M059J (cell line): ENCODE measurements at places on chromosomes 16 and 17.

- DNase-seq = no peak
Observed at GRCh38 chr16:87351320-87351698, 32.3 kb downstream of the FBXO31 start.

DNA sequence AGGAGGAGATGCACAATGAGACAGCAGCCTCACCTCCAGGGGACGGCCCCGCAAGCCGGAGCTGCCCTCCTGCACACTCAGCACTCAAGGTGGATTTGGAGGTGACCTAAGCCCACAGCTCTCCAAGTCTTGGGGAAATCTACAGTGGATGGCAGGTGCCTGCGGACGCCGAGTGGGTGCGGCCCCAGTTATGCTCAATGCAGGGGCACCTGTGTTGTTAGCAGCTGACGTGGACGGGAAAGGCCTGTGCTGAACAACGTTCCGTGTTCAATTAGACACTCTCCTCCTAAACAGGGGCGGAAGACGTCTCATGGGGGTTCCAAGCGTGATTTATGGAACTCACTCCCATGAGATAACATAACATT is 22.0 kb upstream of the METRNL start:
- DNase-seq = no peak

DNA sequence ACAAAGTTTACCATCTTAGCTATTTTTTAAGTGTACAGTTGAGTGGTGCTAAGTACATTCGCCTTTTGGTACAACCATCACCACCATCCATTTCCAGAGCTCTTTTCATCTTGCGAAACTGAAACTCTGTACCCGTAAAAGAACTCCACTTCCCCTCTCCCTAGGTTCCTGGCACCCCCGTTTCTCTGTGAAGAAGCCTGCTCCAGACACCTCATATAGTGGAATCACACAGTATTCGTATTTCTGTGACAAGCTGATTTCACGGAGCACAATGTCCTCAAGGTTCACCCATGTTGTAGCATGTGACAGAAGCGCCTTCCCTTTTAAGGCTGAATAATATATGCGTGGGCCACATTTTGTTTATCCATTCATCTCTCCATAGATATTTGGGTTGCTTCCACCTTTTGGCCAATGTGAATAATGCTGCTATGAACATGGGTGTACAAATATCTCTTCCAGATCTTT is 54.2 kb upstream of the MAP3K14 start:
- peak; percentile 57 for DNase-seq

GRCh38 chr16:85588562-85589503 is 24.3 kb upstream of the GSE1 start:
- DNase-seq = no peak

GRCh38 chr17:79305768-79306423 is 231.3 kb downstream of the ENGASE start:
- DNase-seq = no peak

DNA sequence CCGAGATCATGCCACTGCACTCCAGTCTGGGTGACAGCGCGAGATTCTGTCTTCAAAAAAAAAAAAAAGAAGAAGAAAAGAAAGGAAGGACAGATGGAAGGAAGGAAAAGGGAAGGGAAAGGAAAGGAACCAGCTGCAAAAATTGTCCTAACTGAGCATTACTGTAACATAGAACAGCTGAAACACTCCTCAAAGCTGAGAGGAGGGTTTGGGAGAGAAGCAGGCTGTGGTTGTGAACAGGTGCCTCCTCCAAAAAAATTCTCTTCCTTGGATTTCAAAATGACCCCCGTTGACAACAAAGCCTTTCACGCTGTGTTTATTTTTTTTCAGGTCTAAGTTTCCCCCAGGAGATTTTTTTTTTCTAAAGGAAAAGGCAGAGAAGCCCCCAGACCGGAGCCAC is 541.4 kb downstream of the WWOX start:
- DNase-seq = no peak

- peak; percentile 51 for DNase-seq
Observed at GRCh38 chr16:88383401-88384221, 852 bp downstream of the ZNF469 start.

DNA sequence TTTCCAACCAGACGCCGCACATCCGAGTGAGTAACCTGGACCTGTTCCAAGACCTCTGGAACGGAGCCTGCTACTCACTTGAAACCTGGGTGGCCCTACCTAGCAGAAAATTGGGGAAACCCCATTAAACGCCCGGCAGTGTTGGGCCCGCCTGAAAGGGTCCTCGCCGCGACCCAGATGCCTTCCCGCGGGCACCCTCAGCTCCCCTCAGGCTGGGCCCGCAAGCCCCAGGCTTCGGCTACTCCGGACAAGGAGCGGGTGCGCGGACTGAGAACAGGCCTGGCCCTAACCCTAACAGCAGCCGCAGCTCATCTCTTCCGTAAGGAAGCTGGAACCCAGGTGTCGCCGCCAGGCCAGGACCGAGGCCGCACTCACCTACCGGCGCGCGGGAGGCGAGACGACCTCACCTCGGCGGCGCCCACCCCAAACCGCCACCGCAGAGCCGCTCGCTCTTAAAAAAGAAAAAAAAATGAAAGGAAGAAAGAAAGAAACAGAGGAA is 344 bp downstream of the PSME3IP1 start:
- peak; percentile 80 for DNase-seq

DNA sequence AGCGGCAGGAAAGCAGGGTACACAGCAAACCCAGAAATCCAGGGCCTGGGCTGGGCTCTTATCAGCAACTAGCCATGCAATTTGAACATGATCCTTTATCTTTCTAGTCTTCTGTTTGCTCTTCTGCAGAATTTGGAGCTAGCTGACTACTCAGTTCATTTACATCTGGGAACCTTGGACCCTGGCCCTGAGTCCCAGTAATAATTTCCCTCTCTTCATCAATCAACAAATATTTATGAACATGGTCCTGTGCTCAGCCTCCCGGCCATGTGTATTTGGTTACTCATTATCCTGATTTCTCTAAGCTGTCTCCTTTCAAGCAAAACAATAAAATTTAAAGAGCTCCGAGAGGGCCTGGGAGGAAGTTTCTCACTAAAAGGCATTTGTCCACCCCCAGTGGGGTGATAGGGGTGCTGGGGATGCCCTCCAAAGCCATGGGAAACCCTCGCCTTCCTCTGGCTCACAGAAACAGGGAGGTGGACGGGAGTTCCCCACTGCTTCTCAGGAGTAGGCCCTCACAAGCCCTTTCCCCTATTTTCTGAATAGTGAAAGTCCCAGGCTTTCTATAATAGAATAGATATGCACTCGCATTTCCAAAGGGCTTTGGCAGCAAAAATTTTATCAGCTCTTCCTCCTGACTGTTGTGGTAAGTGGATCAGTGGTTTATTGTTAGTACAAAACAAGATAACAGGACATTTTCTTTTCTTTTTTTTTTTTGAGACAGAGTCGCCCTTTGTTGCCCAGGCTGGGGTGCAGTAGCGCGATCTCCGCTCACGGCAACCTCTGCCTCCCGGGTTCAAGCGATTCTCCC is 6.9 kb upstream of the WDR59 start:
- no peak for DNase-seq

GRCh38 chr17:19933221-19933620 is 44.4 kb downstream of the AKAP10 start:
- peak; percentile 21 for DNase-seq

- no peak for DNase-seq
Observed at GRCh38 chr16:54268340-54268739, 18.2 kb downstream of the IRX3 start.

DNA sequence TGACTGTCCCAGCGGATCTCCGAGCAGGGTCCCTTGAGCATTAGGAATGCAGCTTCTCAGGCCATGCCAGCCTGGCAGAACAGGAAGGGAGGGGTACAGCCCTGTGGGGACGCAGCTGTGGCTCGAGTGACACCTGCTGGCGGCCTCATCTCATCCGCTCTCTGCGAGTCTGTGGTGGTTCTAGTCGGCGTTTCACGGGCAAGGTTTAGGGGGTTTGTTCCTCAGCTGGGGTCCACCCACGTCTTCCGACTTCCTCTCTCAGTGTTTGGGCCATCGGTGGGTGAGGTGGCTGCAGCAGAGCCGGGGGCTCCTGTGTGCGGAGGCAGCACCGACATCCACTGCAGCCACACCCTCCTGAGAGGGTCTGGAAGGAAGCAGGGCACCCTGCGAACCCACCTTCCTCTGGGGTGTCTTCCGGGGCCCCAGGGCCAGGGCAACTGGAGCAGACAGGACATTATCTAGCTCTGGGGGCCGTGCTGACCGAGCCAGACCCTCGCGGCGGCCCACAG is 33.3 kb downstream of the JPH3 start:
- DNase-seq = peak; percentile 51

DNA sequence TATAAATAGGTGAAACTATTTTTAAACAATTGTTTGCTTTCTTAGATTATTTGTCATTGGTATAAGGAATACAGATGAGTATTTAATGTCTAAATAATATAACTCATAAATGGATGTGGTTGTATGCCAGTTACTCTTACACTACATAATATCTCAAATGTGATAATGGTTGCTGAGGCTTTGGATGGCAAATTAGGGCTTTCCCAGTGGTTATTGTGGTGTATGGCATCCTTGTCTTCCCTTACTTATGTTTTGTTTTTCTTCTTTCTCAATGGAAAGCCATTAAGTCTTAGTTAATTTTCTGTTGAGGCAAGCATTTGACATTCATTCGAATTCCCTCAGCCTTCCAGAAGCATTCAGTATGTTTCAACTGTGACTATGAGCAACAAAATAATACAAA is 10.5 kb downstream of the OMG start:
- no peak for DNase-seq

DNA sequence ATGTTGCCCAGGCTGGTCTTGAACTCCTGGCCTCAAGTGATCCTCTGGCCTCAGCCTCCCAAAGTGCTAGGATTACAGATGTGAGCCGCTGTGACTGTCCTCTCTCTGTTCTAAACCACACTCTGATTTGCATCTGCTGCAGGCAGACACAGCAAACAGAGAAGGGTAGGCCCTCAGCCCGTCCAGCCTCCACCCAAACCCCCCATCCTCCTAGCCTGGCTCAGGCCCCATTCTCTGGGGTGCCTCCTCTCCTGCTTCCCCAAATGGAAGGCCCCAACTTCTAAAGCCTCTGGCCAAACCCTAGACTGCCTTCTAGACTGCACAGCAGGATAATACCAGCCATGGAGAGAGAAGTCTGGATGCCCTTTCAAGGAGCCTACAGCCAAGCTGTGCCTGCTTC is 4.1 kb upstream of the GFAP start:
- DNase-seq = no peak

- no peak for DNase-seq
Observed at GRCh38 chr17:38885044-38885727, 15.3 kb downstream of the LASP1 start.

GRCh38 chr17:80465327-80465974 is 11.0 kb downstream of the NPTX1 start:
- DNase-seq = no peak

DNA sequence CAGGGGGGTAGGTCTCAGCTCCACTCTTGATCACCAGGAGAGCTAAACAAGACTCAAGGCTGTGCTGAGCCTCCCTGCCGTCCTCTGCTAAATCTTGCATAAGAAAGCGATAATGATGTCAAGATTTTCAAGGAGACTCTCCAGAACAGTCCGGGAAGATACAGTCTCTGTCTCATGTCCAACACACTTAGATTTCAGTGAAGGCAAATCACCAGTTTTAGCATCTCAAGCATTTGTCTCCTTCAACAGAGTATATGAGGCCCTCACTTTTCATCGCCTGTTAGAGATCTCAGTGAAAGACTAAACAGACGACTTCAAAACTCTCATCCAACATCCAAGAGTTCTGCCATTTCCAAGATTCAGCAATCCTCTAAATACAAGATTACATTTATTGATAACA is 13.6 kb downstream of the CDYL2 start:
- no peak for DNase-seq

DNA sequence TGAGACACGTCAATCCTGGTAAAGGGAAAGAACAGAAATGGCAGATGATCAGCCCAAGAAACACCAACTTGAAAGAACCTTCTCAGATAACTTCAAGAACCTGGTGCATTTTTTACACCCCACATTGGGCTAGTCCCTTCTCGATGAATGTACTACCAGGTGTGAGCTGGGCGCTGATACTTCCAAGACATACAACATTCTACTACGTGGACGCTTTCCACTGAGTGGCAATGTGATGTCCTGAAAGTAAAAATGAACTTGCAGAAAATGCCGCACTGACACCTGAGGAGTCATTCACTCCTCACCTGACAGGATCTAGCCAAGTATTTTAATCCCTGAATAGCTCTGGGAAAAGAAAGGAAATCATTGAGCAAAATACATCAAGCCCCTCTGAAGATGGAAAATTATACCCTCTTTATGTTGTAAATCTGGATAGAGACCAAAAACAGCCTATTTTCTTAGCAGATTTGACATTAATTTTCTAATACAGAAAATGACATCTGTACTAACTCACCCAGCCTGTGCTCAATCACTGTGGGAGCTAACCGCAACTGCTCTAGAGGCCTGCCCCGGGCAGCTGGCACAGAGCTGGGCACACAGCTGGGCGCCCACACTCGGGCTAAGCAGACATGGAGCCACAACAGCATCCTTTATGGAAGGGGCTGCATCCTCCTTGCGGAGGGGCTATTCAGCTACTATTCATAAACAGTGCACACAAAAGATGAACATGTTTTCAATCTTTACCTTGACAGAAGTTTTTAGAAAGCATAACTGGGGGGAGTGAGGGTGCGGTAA is 16.2 kb downstream of the SNN start:
- no peak for DNase-seq

GRCh38 chr16:27410761-27411160 is 8.8 kb downstream of the IL21R start:
- DNase-seq = no peak

GRCh38 chr17:7294614-7295153 is at the start of gene YBX2:
TSS of gene YBX2 (minus strand) at chr17:7294639. CDS start at chr17:7294500, 139 bp downstream.
- DNase-seq = peak; percentile 66

DNA sequence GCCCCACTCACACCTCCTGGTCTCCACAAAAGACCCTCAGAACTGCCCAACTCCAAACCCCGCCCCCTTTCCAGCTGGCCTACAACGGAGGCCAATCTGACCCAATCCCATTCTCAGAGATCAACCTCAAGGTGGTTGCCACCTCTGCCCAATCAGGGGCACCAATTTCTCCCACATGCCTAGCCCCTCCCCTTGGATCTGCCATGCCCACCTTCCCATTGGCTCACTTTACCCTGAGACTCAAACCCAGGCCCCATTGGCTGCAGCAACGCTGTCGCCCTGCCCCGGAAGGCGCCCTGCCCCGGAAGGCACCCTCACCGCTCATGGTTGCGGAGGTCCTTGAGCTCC is 10.6 kb downstream of the ZNF668 start:
- DNase-seq = no peak

GRCh38 chr17:53722407-53722806 is 100.3 kb upstream of the KIF2B start:
- peak; percentile 99 for DNase-seq

- DNase-seq = no peak
Observed at GRCh38 chr17:72931163-72931562, 161.3 kb downstream of the SLC39A11 start.

- no peak for DNase-seq
Observed at GRCh38 chr17:56601591-56601990, 8.1 kb downstream of the NOG start.

DNA sequence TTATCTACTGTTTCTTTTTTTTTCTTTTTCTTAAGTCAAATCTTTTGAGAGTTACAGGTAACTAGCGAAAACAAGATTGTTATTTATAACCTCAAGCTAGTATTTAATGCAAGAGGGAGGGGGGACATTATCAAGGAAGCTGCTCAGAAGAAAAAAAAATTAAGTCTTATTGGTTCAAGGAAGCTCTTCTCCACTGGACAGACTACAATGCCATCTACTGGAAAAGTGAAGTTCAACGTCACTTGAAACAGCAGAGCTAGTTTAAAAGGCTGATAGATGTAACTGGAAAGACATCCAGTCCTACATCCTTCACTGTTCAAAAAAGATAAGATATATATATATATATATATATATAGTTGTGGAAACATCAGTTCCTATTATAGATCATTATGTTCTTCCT is 418.0 kb upstream of the PSMD7 start:
- peak; percentile 66 for DNase-seq

- DNase-seq = peak; percentile 48
Observed at GRCh38 chr16:30076276-30076791, 540 bp downstream of the PPP4C start.
